NCI-H187 treated with DMSO at 0.1 percent for 48 hours (cell line): ENCODE measurements at places on chromosomes 16 and 17.

DNA sequence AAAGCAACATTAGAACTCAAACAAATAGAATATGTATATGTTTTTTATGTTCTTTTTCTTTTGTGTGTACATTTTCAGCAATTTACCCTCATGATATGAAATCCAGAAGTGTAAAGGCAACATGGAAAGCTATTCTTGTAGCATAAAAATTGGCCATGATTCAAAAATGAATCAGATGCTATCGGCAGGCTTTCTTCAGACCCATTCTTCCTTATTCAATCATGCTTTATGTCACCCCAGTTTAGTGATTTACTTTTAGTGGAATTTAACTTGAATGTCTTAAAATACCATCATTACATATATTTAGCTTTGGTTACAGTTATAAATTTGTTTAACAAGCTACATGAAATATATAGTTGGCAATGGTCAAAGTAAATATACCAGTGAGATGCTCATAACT is 21.4 kb upstream of the SMIM36 start:
- no peak for DNase-seq

DNA sequence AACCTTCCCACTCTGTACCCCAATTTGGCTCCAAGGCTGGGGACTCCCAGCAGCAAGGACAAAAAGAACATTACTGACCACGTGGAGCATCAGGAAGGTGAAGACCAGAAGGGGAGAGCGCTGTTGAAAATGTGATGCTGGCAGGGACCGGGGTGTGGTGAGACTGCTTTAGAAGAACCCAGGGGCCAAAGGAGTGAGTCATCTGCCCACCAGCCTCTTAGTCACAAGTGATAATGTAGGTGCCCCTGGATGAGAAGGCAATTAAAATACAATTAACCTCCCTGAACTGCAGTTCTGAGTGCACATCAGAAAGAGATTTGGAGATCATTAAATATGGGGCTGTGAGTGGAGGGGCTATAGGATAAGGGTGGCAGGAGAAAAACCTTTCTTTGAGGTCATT is 366.6 kb upstream of the CCL2 start:
- DNase-seq: no peak

DNA sequence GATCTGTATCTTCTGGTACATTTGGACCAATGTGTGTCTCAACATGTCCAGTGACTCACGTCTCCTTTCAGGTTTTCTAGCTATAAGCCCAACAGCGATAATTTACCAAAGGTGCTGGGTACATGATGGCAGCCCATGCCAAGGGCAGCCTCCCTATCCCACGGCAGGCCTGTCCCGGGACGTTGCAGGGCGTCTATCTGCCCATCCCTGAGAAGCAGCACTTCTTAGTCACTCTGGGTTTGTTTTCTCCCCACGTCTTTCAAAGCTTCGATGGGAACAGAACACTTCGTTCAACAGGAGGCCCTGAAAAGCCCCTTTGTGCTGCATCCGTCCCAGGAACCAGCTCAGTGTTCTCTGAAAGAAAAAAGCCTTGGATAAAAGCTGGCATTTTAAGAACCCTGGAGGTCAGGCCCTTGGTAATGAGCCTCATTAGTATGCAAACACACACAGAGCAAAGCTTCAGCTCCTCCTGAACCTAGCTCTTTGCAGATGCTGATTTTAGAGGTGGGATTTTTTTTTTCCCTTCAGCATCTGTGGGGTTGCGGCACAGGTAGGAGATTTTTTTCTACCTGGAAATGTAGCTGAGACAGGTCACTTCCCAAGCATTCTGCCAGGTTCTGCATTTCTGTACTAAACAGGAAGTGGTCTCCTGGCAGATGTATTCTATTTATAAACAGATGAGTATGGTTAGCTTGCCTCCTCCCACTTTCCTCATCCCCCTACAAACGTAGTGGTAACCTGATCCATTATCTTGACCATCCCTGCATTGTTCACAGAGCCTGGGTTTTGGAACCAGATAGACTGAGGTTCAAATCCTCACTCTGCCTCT is 17.5 kb upstream of the MT4 start:
- no peak for DNase-seq

- no peak for DNase-seq
These were observed 26.7 kb upstream of the TEX2 start for GRCh38 chr17:64289741-64290141.

DNA sequence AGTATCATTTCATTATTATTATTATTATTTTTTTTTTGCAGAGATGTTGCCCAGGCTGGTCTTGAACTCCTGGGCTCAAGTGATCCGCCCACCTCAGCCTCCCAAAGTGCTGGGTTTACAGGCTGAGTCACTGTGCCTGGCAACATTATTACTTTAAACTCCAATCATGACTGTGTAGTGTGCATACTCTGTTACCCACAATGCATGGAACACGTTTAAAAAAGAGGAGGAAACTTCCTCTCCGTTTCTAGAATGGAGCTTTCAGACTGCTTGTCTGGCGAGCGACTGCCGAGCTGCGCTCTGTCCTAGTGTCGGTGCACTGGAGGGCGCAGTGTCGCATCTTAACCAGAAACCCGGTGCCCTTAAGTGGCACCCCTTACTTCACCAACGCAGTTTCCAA is 22.1 kb upstream of the FASN start:
- no peak for DNase-seq
